ENCODE measurements at places on chromosomes 5 and 9.

- no peak for DNase-seq
These were observed 221.7 kb downstream of the DIRAS2 start for GRCh38 chr9:90420768-90421513.

GRCh38 chr5:17816505-17816904 lies 182.2 kb downstream of the TAF11L14 start:
- no peak for DNase-seq

DNA sequence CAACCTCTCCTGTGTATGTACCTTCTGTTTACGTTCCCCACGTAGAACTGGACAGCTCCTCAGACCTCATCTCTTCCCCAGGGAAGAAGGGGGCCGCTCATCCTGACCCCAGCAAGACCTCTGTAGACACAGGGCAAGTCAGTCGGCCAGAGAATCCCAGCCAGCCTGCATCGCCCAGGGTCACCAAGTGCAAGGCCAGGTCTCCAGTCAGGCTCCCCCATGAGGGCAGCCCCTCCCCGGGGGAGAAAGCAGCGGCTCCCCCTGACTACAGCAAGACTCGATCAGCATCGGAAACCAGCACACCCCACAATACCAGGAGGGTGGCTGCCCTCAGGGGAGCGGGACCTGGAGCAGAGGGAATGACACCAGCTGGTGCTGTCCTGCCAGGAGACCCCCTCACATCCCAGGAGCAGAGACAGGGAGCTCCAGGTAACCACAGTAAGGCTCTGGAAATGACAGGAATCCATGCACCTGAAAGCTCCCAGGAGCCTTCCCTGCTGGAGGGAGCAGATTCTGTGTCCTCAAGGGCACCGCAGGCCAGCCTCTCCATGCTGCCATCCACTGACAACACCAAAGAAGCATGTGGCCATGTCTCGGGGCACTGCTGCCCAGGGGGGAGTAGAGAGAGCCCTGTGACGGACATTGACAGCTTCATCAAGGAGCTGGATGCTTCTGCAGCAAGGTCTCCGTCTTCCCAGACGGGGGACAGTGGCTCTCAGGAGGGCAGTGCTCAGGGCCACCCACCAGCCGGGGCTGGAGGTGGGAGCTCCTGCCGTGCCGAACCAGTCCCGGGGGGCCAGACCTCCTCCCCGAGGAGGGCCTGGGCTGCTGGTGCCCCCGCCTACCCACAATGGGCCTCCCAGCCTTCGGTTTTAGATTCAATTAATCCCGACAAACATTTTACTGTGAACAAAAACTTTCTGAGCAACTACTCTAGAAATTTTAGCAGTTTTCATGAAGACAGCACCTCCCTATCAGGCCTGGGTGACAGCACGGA lies 86.7 kb downstream of the GOLPH3 start:
- DNase-seq: no peak

GRCh38 chr5:39226100-39226451 lies 6.7 kb upstream of the FYB1 start:
- no peak for DNase-seq

DNA sequence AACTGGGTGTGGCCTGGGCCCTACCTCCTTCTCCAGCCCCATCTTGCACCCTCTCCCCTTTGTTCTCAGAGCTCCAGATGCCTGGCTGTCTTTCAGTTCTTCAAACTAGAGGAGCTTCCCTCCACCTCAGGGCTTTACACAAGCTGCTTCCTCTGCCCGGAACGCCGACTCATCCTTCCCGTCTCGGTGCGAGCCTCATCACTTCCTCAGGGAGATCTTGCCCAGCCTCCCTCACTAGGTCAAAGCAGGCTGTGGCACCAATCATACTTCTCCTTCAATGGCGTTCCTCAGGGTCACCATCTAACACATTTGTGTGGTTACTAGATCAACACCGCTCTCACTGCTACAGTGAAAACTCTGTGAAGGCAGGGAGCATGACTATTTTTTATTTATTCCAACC lies 56.2 kb upstream of the ZSWIM6 start:
- peak; percentile 57 for DNase-seq

DNA sequence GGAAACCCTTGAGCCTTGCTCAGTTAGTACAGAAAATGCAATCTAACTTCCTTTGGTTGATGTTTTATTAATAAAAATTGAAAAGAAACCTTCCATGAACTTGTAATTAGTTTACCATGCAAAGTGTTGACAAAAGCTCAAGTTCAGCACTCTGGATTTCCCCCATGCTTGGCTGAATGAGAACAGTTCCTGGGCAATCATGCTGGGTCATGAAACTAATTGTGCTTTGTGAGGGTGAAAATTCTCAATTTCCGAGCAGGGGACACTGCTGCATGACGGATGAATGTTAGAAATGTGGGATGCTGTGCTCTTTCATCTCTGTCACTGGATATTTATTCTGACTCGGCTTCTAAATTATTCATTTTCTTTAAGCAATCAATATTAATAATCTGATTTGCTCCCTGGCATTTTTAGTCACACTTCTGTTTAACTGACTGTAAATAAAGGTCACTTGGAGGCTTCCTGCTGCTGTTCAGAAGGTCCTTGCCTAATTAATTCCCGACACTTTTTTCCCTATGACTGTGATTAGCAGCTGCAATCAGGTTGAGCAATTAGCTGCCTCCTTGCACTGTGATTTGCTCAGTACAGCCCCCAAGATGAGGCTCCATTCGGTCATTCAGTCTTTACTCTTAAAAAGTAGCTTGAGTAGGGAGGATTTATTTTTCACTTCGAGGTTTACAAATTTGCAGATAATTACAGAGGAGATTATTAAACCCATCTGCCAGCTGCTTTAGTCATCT lies 678.1 kb upstream of the ZNF608 start:
- no peak for DNase-seq

- no peak for DNase-seq
These were observed 58.8 kb downstream of the PTBP3 start for GRCh38 chr9:112274600-112274999.

GRCh38 chr9:18672706-18673105 lies 198.8 kb downstream of the ADAMTSL1 start:
- no peak for DNase-seq

GRCh38 chr5:151611127-151611775 lies 20.1 kb upstream of the FAT2 start:
- no peak for DNase-seq

- DNase-seq: no peak
These were observed 212.3 kb upstream of the DAPK1 start for GRCh38 chr9:87285183-87285850.

DNA sequence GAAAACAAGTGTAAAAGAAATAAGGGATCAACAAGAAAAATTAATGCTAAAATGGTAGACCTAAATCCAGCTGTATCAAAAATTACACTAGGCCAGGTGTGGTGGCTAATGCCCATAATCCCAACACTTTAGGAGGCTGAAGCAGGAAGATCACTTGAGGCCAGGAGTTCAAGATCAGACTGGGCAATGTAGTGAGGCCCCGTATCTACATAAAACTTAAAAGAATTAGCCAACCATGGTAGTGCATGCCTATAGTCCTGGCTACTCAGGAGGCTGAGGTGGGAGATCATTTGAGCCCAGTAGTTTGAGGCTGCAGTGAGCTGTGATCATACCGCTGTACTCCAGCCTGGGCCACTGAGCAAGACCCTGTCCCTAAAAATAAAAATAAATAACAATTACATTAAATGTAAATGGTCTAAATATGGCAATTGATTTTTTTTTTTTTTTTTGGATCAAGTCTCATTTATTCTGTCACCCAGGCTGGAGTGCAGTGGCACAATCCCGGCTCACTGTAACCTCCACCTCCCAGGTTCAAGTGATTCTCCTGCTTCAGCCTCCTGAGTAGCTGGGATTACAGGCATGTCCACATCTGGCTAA lies 4.2 kb upstream of the FAM151B start:
- DNase-seq: no peak

DNA sequence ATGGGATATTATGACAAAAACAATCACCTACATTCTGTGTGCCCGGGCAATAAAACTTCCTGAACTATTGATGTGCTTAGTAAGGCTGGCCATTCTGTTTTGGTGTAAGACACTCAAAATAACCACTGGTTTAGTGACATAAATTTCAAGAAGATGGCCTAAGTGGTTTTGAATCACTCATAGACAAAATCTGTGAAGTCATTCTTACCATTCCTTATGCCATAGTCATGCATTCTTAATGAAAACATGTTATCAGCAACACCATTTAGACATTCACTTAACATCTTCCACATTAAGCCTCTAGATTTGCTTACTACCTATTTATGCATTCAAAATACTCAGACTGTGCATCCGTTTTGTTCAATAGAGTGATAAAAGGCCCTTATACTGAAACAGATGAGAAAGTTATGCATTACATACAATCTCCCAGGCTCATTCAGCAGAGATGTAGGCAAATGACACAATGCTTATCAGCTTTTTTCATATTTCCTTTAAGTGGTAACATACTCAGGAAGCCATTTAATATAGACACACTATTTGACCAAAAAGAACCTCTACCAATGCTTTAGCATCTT lies 848.8 kb upstream of the DMAC1 start:
- no peak for DNase-seq

GRCh38 chr9:70091103-70091502 lies 47.5 kb downstream of the MAMDC2 start:
- DNase-seq: no peak

DNA sequence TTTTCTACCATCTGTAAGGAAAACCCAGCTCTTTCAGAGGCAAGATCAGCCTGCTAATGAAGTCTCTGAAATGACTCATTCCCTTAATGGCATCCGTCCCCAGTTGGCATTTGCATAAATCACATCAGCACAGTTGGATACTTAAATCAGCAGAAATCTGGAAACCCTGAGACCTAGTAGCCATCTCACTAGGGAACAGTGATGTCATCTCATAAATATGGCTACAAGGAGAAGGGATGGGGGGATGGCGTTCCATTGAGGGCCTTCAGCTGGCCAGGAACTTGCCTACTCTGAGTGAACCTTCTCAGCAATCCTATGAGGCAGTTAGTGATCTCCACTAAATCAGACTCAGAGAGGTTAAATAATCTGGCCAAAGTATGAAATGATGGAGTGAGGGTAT lies 81.8 kb downstream of the CMYA5 start:
- peak; percentile 78 for DNase-seq

- no peak for DNase-seq
These were observed 11.3 kb downstream of the DBN1 start for GRCh38 chr5:177462021-177462670.

GRCh38 chr5:137778772-137779564 lies 24.8 kb upstream of the HNRNPA0 start:
- DNase-seq: peak; percentile 29

DNA sequence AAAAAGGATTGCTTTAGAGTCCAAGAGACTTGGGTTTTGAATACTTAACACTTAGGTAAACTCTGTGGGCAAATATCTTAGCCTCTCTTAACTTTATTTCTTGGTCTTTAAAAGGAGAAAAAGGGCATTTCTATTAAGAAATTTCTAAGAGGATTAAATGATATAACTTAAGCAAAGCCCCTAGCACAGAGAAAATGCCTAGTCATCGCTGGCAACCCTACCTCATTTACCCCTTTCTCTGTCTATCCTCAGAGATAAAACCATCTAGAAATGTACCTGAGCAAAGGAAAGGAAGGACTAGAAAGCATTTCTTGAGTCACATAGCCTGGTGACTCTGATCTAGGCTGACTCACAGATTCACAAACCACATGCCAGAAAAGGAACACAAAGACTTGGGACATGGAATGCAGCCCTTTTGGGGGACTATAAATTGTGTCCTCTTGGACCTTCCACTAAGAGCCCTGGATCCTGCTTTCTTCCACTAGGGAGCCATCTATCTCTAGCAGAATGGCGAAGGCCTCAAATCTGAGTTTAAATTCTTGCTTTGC lies 120.6 kb downstream of the FOXD1 start:
- no peak for DNase-seq

- no peak for DNase-seq
These were observed 45.4 kb upstream of the TDRD7 start for GRCh38 chr9:97366476-97366875.

GRCh38 chr5:91379246-91379913 lies 3.7 kb downstream of the ARRDC3 start:
- no peak for DNase-seq

DNA sequence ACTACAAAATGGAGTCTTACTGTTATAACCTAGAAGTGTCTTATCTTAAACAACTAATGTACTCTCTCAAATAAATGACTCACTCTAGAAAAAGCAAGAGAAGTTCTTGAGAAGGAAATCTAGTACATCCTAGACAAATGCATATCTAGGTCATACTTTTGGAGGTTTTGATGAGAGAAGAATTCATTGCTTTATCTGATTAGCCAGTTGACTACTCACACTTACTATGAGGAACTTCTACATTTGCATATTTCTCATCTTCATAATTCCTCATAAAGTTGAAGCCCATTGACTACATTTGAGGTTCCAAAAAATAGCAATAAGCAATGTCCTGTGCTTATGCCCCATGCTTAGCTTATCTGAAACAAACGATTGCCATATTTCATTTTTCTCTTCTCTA lies 2.8 kb downstream of the JAKMIP2 start:
- no peak for DNase-seq

DNA sequence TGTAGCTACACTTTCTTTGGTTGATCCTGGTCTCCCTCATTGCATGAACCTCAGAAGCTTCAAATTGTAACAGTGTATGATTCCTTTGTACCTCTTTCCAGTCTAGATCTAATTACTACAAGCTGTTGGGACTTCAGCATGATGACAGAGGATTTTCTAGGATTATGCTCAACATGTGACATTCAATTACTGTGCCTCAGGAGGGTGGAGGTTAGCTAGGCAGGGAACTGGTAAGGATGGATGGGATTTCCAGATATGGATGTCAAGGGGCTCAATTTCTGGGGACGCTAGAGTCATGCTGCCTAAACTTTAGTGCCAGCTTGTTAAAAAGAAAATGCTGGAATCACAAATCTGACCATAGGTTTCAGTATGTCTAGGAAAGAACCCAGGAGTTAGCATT lies 29.2 kb upstream of the GLRA1 start:
- no peak for DNase-seq

DNA sequence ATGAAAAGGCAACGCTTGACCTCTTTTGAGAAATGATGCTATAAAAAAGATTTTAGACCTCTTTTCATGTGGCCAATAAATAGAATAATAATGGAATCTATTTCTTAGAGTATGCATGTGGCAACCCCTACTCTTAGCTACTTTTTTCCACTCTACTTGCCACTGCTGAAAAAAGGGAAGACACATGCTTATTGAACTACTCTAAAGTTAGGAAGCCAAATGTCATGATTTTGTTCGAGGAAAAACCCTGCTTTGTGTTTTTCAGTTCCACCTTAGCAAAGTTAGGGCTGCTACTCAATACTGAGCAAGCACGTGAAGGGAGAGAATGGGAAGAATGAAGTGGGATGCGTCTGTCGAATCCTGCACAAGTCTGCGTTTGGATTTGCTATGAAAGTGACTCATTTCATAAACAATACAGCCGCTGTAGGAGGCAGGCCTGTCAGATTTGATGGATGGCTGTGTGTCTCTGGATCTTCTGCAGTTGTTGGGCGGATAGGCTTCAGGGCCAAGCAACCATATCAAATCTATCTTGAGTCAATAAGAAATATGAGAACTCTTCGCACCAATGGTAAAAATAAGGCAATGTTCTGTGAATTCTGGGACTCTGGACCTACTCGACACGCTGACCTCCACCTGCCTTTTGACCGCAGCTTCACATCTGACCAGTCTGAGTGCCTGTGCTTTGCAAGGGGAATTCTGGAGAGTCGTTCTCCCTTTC lies 333.6 kb downstream of the PIK3R1 start:
- no peak for DNase-seq

- no peak for DNase-seq
These were observed 212.6 kb upstream of the MSX2 start for GRCh38 chr5:174511714-174512253.
